ENCODE measurements at places on chromosomes 4 and X.

GRCh38 chrX:30573125-30573524 is 4.4 kb downstream of the TASL start:
- no peak overlapping the region for H3K27ac ChIP-seq
- H3K36me3 ChIP-seq = no peaks in the 10 kb centered on the region
- no peak overlapping the region for H3K4me3 ChIP-seq

GRCh38 chr4:88616275-88617150 is 24.2 kb downstream of the HERC3 start:
- H3K27ac ChIP-seq = no peak overlapping the region
- no peak for DNase-seq
- H3K4me1 ChIP-seq = peaks cover 26% of the 10 kb centered on the region
- no peaks in the 10 kb centered on the region for H3K36me3 ChIP-seq
- H3K4me3 ChIP-seq = no peak overlapping the region

DNA sequence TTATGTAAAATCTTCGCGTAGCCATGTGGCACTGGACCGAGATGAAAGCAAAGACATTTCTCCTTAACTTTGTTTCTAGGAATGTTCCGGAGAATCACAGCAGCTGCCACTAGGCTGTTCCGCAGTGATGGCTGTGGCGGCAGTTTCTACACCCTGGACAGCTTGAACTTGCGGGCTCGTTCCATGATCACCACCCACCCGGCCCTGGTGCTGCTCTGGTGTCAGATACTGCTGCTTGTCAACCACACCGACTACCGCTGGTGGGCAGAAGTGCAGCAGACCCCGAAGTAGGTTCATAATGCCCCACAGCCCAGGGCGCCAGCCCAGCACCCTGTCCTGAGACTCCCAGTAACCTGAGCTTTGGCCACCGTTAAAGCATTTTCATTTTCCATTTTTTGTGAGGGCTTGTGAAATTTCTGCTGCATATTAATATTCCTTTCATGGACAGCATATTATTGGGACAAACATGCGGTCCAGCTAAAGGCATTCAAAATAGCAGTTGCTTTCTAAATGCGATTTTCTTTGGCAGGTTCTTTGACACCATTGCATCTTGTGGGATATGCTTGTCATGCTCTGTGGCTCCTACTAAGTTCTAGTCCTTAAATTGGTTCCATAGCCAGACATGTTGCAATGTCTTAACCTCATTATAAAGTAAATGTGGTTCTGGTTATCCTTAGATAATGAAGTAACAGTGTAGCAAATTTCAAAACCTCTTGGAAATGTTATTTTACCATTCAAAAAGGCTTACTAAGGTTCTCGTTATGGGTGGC is 49.1 kb upstream of the MSANTD1 start:
- H3K27ac ChIP-seq = peak overlapping the region; percentile 42
- H3K4me3 ChIP-seq = no peak overlapping the region
- H3K27me3 ChIP-seq = no peaks in the 10 kb centered on the region
- no peak for DNase-seq
- H3K36me3 ChIP-seq = peaks cover 39% of the 10 kb centered on the region

- H3K4me3 ChIP-seq = no peak overlapping the region
- H3K4me1 ChIP-seq = no peaks in the 10 kb centered on the region
- no peak for DNase-seq
- H3K27ac ChIP-seq = no peak overlapping the region
- H3K27me3 ChIP-seq = no peaks in the 10 kb centered on the region
Measured at GRCh38 chr4:94420356-94420755, 31.4 kb upstream of the PDLIM5 start.

DNA sequence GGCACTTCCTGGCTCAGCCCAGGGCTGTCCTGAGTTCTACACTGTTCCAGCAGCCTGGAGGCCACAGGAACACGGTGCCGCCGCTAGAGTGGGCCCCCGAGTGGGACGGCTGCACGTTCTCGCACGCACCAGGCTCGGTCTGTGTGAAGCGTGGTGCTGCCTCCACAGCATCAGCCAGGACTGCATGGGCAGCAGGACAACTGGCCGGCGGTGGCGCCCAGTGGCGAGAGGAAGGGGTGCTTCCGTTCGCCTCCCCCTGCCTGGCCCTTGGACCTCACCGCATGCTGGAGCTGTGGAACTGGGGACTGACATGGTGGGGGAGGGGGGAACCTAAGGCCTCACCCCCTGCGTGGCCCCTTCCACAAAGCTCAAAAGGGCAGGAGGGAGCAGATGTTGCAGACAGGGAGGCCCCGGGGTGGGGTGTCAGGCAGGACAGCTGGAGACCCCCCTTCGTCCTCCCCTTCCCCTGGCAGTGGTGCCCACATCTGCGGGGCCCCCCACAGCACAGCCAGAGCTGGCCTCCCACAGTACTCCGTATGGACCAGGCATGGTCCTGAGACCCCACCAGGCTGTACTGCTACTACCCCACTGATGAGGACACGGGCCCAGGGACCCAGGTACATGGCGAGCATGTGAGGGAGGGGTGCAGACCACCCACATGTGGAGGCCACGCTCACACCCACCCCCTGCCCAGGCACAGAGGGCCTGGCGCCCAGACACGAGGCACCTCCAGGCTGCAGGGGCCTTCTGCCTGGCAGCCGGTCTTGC is 58.5 kb downstream of the ACOX3 start:
- H3K27ac ChIP-seq = no peak overlapping the region
- no peaks in the 10 kb centered on the region for H3K27me3 ChIP-seq
- peaks cover 6% of the 10 kb centered on the region for H3K36me3 ChIP-seq
- no peak for DNase-seq
- H3K4me3 ChIP-seq = no peak overlapping the region

- H3K27ac ChIP-seq = no peak overlapping the region
- no peak overlapping the region for H3K4me3 ChIP-seq
- H3K4me1 ChIP-seq = no peaks in the 10 kb centered on the region
Measured at GRCh38 chr4:17072483-17072882, 174.0 kb upstream of the LDB2 start.

- H3K4me1 ChIP-seq = no peaks in the 10 kb centered on the region
- no peaks in the 10 kb centered on the region for H3K27me3 ChIP-seq
Measured at GRCh38 chrX:115341421-115341820, 51.9 kb downstream of the LUZP4 start.

DNA sequence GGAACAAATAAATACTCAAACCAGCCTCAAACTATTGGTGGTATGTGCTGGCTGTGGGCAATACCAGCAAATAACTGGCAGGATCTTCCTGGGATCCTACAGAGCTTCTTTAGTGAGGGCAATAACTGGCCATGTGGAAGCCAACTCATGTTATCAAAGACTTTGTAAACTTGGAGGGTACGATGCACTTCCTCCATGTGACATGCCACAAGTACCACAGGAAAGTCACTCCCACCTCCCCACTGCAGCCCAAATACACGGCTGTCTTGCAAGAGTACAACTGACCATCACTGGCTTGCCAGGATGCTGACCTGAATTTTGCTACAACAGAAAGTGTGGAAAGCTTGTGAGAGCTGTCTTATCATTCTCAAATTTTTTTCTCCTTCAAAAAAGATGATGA is 93.3 kb upstream of the MAML3 start:
- H3K27ac ChIP-seq = no peak overlapping the region
- DNase-seq = no peak
- H3K4me1 ChIP-seq = peaks cover 16% of the 10 kb centered on the region
- H3K4me3 ChIP-seq = no peak overlapping the region
- no peaks in the 10 kb centered on the region for H3K36me3 ChIP-seq

- H3K4me1 ChIP-seq = peaks cover 25% of the 10 kb centered on the region
- H3K4me3 ChIP-seq = no peak overlapping the region
- no peaks in the 10 kb centered on the region for H3K27me3 ChIP-seq
- peaks cover 30% of the 10 kb centered on the region for H3K36me3 ChIP-seq
Measured at GRCh38 chr4:52718123-52718522, 33.1 kb downstream of the ERVMER34-1 start.

GRCh38 chr4:76504613-76505465 is 69.8 kb downstream of the SHROOM3 start:
- H3K36me3 ChIP-seq = no peaks in the 10 kb centered on the region
- no peak overlapping the region for H3K27ac ChIP-seq
- no peaks in the 10 kb centered on the region for H3K27me3 ChIP-seq

GRCh38 chr4:75004755-75005668 is 72.1 kb downstream of the PARM1 start:
- H3K4me3 ChIP-seq = no peak overlapping the region
- no peak overlapping the region for H3K27ac ChIP-seq
- H3K36me3 ChIP-seq = no peaks in the 10 kb centered on the region
- H3K27me3 ChIP-seq = no peaks in the 10 kb centered on the region
- no peaks in the 10 kb centered on the region for H3K4me1 ChIP-seq

- H3K27ac ChIP-seq = no peak overlapping the region
- H3K36me3 ChIP-seq = no peaks in the 10 kb centered on the region
- H3K4me3 ChIP-seq = peak overlapping the region; percentile 62
- H3K27me3 ChIP-seq = peaks cover 4% of the 10 kb centered on the region
Measured at GRCh38 chr4:140426610-140427105, 790 bp downstream of the CLGN start.

- peak; percentile 87 for DNase-seq
- peaks cover 17% of the 10 kb centered on the region for H3K4me1 ChIP-seq
- H3K4me3 ChIP-seq = peak within 1 kb of the TSS; percentile 68
- H3K27ac ChIP-seq = peak within 1 kb of the TSS; percentile 86
Measured at GRCh38 chr4:151325111-151325948, at the start of gene SH3D19. Gene SH3D19 (minus strand): TSS chr4:151325605. CDS start chr4:151325352, 253 bp downstream.

DNA sequence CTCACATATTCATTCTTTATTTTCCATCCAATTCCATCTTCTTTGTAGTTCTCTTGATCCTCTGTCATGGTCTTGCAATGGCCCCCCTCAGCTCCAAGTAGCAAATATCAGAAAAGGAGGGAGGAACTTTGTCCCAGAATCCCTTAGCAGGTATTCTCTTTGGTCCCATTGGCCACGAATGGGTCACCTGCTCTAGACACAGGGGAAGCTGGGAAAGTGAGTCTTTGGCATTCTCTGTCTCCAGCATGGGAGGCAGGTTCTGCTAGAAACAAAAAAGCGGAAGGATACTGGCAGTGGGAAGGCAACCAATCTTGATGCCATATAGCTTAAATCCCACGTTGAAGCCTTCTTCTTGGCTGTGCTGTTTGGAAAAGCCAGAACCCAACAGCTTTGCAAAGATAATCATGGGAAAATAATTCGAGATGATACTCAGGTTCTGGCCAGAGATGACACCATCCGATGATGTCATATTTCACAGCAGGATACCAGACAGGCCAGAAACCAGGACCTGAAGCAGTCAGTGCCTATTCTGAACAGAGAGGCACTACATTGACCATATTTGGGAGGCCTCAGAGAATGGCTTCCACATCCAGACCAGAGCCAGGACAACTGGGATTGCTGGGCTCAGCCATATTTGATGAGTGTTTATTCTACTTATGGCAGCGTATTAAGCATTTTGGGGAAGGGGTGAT is 110.4 kb upstream of the ATXN3L start:
- DNase-seq = no peak
- H3K4me1 ChIP-seq = peaks cover 10% of the 10 kb centered on the region
- H3K27ac ChIP-seq = no peak overlapping the region
- H3K27me3 ChIP-seq = no peaks in the 10 kb centered on the region
- H3K4me3 ChIP-seq = no peak overlapping the region

GRCh38 chr4:40256817-40257216 is 60.0 kb downstream of the RHOH start:
- H3K36me3 ChIP-seq = no peaks in the 10 kb centered on the region
- no peaks in the 10 kb centered on the region for H3K27me3 ChIP-seq
- no peak for DNase-seq
- no peaks in the 10 kb centered on the region for H3K4me1 ChIP-seq
- no peak overlapping the region for H3K27ac ChIP-seq

GRCh38 chr4:3215256-3215655 is 33.7 kb upstream of the MSANTD1 start:
- DNase-seq = peak; percentile 45
- H3K27me3 ChIP-seq = no peaks in the 10 kb centered on the region
- H3K36me3 ChIP-seq = peaks cover 89% of the 10 kb centered on the region
- no peak overlapping the region for H3K27ac ChIP-seq
- H3K4me1 ChIP-seq = no peaks in the 10 kb centered on the region

DNA sequence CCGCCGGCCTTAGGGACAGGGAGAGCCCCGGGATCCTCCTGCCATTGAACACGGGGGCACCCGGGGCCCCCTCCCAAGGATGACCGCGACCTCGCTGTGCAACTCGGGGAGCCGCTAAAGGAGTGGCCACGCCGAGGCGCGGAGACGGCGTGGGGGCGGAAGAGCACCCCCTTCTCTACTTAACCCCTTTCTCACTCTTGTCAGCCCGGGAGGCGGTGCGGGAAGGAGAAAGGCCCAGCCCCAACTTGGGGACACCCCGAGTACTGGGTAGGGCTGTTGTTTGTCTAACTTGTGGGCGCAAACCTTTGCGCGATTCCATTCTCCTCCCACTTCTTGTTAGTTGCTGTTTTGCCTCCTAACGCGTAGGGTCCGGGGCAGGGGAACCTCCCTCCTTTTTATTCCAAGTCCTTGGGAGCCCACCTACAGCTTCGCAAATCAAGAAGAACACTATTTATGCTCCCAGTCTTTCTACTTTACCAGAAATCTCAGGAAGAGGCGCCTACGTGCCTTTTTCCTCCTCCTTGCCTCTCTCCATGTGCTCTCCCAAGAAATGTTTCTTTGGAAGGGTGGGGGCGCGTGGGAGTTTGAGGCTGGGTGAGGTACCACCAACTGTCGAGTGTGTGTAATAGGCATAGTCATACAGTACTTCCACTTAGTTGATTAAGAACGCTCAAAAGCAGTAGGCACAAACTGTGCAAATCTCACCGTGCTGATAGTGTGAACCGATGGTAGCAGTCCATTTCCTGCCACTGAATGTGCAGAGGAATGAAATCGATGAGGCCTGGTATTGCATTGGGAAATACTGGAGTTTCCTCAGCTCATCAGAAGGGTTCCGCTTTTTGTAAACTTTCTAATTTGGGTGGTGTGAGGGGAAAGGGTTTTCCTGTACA is 813 bp downstream of the DIAPH2 start:
- no peaks in the 10 kb centered on the region for H3K36me3 ChIP-seq
- DNase-seq = peak; percentile 74
- no peaks in the 10 kb centered on the region for H3K27me3 ChIP-seq

DNA sequence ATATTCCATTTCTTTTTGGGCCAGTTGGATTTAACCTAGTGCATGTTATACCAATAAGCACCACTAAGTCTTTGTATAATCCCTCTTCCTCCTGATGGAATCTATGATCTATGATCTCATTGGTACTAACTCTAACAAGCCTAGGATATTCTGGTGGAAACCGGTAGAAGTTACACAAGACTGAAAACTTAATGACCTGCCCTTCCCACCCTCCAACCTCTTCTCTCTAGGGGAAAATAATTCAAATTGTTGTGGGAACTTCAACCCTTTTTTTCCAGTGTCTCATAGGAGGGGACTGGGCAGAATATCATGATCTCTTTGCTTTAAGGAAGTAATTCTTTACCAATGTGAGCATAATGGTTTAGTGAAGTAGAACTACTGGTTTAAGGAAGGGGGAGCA is 289.5 kb upstream of the BOD1L1 start:
- H3K27ac ChIP-seq = no peak overlapping the region
- no peaks in the 10 kb centered on the region for H3K36me3 ChIP-seq
- H3K4me1 ChIP-seq = no peaks in the 10 kb centered on the region
- H3K4me3 ChIP-seq = no peak overlapping the region

Measured in upper lobe of right lung (tissue), 1 donor.